ENCODE measurements at places on chromosomes 11 and 22.

DNA sequence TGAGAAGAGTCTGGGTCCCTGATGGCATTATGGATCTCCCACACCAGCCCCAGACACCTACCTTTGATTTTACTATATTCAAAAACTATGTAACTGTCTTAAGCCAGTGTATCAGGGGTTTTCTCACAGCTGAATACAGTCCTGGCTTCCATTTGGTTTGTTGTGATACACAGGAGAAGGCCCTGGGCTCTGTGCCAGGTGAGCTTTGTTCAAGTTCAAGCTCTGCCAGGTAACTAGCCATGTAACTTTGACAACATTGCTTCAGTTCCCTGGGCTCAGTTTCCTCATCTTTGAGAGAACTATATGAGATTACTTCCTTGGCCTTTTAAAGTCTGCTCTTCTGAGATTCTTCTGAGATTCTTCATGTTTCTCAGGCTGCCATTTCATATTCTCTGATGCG lies 327.5 kb upstream of the TENM4 start:
- DNase-seq: no peak

- no peak for DNase-seq
Measured at GRCh38 chr11:10857459-10857708, 469 bp downstream of the ZBED5 start.

- DNase-seq: no peak
Measured at GRCh38 chr22:46172522-46173110, 22.3 kb downstream of the PPARA start.

DNA sequence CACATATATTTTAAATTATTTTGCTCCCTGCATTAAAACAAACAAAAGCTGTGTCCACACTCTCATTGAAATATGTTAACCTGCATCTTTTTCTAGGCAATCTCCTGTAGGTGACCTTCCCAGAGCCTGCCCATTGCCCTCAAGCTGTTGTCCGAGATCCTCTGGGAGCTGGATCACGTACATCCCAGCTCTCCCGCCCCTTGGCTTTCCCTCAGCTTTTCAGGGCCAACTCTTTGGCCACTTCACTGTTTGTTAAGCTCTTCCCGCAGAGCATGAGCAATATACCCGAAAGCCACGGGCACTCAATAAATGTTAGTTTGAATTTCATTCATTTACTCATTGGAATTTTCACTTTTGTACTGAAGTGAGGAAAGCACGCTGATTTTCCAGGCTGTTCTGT lies 32.2 kb downstream of the ELMOD1 start:
- no peak for DNase-seq

DNA sequence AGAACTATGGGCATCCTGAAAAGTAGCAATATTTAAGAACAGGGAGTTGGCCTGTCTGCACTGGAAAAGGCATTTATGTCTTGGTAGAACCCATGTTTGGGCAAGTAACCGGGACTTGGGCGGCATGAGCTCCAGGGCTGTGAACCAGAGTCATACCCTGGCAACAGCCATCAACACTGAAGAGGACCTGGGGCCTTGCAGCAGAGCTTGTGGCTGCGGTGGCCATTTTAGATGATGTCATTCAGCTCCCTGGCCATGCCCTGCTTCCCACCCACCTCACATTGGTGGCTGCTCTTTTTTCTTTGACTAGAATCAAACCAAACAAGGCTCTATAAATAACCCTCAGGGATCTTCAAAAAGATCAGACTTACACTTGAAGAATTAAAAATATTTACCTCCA lies 26.6 kb downstream of the EHF start:
- no peak for DNase-seq

- DNase-seq: no peak
Measured at GRCh38 chr11:111400595-111400994, 21.5 kb upstream of the POU2AF1 start.

DNA sequence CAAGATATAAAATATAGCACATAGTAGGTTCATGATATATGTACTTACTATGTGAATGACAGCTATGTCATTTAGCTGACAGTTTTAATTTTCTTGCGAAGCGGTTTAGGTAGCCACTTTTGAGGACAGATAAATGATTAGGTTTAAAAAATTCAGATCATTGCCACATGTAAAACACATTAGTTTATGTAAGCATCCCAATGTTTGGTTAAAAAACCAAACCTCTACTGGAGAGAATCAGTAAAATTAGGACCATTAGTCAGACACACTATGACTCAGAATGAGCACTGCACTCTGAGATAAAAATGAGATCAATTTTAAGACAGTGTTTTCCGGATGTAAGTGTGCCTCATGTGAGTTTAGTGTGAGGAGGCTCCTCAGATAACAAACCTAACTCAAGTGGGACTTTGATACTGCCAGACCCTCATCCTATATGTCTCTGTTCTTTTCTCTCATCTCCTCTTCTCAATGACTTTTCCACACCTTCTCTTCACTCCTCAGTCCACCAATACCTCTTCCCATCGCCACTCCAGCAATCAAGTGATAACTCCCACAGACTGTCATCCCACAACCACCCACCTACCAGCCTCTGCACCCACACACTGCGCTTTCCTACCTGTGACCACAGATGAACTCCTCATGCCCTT lies 6.8 kb upstream of the OR2AT4 start:
- DNase-seq: no peak

DNA sequence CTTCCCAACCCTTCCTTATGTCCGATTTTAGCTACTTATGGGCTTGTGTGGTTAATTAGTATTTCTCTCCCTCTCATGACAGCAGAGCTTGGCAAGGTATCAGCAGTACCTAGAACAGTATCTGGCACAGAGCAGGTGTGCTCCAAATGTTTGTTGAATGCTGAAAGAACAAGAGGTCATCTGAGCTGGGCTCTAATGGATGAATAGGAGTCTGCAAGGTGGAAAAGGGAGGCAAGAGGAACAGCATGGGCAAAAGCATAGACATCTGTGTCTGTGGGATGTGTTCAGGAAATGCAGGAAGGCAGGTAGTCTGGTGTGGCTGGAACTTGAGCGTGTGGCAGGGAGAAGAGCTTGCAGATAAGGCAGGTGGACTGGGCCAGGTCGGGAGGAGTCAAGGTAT lies 19.0 kb downstream of the PRG3 start:
- no peak for DNase-seq

GRCh38 chr11:253160-253885 lies 16.5 kb downstream of the PSMD13 start:
- DNase-seq: no peak

DNA sequence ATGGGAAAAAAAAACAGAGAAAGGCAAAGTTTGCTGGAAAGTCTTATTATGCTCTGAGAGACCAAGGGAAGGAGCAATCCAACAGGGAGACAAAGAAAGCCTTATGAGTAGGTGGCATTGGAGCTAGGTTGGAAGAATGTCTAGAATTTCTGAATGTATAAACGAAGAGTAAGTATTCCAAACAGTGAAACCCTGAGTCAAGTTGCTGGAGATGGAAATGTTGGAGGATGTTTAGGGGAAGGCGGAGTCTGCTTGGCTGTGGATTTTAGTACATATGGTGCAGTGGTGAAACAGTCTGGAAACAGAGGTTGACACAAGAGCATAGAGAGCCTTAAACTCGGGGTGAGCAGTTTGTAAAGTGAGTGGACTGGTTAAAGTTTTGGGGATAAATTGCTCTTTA lies 314.8 kb upstream of the CADM1 start:
- DNase-seq: no peak

GRCh38 chr22:44484618-44485017 lies 13.4 kb downstream of the RTL6 start:
- DNase-seq: no peak

DNA sequence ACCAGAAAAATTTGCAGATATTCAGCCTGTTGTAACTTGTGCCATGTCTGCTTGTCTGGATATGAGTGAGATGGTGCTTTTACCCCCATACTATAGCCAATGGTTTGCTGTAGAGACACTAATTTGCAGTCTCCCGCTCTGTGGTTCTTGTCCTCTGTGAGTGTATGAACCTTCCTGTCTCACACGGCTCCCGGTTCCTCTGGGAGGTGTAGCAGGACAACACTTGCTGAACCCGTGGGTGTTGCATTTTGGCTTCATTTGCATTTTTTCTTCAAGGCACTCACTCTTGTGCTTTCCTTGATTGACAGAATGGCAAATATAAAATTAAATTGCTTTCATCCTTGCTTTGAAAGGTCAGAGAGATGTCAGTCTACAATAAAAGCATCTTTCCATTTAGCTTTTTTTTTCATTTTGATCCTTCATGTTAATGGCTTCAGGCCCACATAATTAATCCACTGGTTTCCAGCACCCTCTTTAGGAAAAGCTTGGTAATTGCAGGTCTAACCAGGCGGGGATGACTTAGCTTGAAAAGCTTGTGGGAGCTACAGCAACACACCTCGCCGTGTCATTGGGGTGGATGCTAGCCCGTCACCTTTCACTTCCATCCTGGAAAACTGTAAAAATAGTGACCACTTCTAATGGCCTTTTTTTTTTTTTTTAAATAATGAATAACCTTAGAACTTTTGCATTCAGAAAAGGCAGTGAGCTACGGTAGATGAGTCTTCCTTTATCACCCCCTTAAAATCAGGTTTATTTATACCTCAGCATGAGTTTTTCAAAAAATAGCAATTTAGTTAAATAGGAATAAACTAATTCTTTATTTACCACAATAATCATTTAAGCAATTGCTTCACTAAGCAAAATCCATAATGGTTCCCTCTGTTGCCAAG lies 27.4 kb upstream of the ST14 start:
- peak; percentile 21 for DNase-seq

DNA sequence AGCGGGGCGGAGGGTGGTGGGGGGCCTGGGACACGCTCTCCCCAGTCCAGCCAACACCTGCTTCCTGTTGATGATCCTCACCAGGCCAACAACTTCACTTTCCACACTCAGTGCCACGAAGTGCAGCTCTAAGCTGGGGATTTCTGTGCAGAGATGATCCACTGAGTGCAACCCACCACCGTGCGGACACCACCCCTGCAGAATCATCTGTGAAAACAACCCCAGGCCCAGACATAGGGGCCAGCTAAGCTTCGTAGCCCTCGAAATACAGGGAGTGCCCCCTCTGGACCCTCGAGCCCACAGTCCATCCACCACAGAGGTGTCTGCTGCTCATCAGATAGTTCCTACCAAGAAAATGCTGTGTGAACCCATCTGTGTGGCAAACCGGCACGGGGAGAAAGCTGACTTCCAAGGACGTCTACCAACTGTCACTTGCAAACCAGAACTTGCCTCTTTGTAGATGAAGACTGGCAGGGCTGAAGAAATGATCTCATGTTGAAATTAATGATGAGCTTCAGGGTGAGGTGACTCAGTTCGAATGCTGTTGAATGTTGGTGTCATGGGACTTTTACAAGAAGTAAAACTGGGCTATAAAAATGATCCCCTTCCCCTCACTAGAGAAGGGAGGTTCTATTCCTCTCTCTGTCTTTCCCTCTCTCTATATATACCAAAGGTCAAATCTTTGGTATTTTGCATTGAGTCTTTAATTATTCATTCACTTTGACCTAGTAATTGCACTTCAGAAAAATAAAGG lies 73.4 kb downstream of the MYEOV start:
- no peak for DNase-seq

DNA sequence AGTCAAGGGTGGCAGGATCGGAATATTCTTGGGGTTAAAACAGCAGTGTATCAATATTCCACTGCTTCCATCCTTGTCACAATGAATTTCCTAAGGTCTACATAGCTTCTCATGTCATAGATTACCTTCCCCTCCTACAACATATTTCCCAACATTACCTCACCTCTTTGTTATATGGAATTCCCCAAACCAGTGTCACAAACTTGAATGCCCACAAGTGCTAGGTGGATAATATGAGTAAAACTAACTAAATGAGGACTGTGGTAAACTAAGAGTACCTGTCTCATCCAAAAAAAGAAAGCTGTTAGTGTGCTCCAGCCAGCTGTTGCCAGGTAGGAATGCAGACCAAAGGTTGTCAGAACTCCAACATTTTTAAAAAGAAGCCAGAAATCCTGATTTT lies 17.0 kb upstream of the NUCB2 start:
- no peak for DNase-seq

- no peak for DNase-seq
Measured at GRCh38 chr11:106466521-106467080, 389.1 kb downstream of the AASDHPPT start.

DNA sequence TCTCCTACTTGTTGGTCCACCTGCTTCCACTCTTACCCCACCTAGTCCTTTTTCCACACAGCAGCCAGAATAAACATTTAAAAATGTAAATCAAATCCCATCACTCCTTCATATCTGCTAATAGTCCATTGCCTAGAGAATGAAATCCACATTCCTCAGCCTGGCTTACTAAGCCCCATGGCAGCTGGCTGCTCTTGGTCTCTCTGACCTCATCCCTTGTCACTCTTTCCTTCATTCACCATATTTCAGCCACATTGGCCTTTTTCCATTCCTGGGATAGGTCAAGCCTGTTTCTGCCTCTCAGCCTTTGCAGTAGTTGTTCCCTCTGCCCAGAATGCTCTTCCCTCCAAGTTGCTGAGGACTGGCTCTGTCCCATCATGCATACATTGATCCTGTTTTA lies 512.8 kb downstream of the INSC start:
- no peak for DNase-seq

DNA sequence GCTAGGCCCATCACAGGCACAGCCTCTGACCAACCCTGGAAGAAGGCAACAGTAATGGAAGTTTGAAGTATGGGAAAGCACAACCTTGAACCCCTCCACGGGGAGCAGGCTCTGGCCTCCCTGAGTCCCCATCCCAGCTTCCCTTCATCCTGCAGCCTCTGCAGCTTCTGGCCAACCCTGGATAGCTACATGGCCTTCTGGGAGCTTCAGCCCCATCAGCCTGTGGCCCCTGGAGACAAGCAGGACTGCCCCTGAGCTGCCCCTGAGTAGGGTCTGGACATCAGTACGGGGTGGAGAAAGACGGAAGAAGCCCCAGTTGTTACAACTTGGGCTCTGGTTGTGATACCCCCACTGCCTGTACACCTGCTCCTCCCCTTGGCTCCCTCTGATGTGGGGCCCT lies 113.8 kb upstream of the CD82 start:
- no peak for DNase-seq

- DNase-seq: no peak
Measured at GRCh38 chr11:12241401-12241800, 131.0 kb downstream of the MICAL2 start.

DNA sequence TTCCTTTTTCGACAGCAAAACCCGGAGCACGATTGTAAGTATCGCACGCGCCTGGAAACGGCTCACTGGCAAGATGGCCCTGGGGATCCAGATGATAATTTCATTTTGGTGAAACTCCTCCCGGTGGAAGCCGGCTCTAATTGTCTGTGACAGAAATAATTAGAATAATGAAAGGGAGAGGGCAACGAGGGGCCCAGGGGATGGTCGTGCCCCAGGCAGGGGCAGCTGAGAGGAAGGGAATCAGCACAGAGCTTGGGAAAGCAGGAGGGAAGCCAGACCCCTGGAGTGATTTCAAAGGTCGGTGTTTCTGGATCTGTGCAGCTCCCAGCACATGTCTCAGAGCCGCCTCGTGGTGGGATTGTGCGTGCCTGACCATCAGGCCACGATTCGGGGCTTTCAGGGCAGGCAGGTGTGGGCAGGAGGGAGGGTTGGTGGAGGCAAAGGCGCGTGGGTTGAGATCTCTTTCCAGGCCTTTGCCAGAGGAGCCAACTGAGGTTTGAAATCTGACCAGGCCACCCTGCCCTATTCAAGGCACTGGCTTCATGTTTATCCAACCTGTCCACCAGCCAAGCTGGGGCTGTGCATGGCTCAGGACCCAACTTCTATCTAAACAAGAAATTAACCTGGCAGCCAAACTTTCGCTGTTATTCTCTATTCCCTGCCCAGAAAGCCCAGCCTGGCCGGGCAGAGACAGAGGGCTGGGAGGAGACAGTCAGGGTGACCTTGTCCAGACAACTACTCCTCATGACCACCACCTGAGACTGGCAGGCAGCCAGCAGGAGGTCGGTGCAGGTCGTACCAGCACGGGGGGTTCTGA lies 27.8 kb downstream of the ANO1 start:
- DNase-seq: no peak

Measured in stimulated activated CD4-positive, alpha-beta T cell treated with anti-CD3 and anti-CD28 coated beads, Interleukin-15, amount 100 ng/mL, for 48 hours (primary cell).